ENCODE measurements at places on chromosomes 11 and 22. TPM values are rescaled to one million over a fixed set of nuclear protein-coding genes. Genes with fewer than 3 reads are reported as not detected.

The AQP11 gene
- total RNA-seq: 8.9 TPM

The TEAD1 gene
- 94.4 TPM for total RNA-seq

The CHST1 gene
- total RNA-seq: 0.59 TPM

The LIF gene
- total RNA-seq: 200 TPM

The MMP12 gene
- total RNA-seq: 0.18 TPM

The MIAT gene
- 1.2 TPM for total RNA-seq

The VSIG10L2 gene
- total RNA-seq: not detected

All from smooth muscle cell of the umbilical artery (primary cell).